ENCODE measurements at places on chromosomes 4 and X.

DNA sequence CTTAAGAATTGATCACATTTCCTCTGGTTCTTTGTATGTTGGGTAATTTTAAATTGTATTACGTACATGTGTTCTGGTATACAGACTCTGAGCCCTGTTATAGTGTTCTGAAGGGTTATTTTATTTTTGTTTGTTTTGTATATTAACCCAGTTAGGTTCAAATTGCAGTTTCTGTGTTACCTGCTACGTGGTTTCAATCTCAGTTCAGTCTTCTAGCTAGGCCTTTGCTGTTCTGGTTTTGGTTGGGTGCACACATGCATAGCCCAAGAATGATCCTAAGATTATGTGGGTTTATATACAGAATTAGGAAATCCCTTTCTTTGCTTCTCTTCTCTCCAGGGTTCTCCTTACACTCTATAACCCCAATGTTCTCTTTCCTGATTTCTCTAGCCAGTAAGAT lies 161.0 kb downstream of the PPP1R2C start:
- no peak for DNase-seq

GRCh38 chr4:20318909-20319277 lies 67.2 kb downstream of the SLIT2 start:
- DNase-seq = no peak

GRCh38 chr4:3407171-3407771 lies 34.5 kb upstream of the HGFAC start:
- DNase-seq = no peak

DNA sequence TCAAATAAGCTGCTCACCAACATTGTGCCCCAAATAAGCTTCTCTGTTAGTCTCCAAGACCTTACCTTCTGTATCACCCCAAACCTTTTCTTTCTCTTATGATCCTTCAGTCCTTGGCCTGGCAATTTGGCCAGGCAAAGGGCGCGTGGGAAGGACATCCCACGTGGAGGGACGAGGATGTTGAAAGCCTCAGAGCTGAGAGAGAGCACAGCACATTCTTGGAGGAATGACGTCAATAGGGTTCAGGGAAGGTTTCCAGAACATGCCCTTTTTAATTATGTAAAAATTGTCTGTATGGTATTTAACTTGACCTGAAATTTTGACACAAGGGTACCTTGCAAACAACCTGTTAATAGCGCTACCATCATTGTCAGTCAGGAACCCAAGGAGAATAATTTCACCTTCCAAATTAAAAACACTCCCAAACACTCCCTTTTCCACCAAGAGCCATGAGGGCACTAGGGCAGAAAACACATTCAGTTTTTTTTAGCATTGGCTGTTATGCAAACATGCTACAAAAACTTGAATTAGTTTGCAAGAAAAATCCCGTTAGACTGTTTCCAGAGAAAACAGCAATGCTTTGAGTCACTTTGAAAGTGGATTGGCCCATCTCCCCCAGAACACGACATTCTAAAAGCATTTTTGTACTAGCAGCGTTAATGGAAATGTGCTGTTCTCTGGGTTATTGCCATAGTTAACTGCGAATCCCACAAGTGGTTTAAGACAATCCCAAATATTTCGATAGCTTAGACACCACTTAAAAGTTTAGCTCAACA lies 183.2 kb upstream of the PUDP start:
- no peak for DNase-seq

DNA sequence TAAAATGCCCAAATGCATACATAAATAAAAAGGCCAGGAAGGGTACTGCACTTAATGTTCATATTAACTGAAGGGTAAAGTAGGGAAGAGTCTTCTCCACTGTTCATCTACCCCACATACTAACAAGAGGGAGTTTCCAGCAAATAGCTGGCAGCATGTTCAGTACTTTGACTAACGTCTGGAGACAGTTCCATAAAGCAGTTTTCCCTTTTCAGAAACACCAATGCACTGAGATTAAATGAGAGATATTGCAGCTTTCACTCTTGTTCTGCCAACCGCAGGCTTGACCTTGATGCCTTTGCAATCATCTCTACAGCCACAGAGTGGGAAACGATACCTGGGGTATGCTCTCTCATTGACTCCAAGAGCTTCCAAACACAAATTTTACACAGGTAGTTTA lies 2123.1 kb upstream of the TENM3 start:
- DNase-seq = no peak

DNA sequence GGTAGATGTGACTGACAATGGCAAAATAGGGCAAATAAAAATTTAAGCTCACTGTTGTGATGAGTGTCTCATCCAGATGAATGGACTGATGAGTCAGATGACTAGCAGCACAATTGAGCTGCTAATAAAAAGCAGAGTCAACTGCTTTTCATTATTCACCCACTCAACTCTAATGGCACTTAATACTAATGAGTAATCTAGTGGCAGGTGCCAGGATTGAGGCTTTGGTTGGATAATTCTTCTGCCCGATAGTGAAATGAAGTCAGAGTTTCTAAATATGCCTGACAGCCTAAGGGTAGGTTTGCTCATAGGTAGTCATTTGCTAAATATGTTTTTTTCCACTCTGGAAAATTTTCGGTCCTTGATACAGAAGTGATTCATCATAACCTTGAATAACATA lies 10.4 kb downstream of the OGT start:
- no peak for DNase-seq

Data from stimulated activated CD4-positive, alpha-beta T cell treated with anti-CD3 and anti-CD28 coated beads, Interleukin-15, amount 100 ng/mL, for 24 hours (primary cell).